ENCODE measurements at places on chromosomes 1 and 21.

- no peak for DNase-seq
These were observed 696 bp downstream of the TGFB2 start for GRCh38 chr1:218345673-218346390.

GRCh38 chr1:89001510-89001909 lies 9.1 kb upstream of the KYAT3 start:
- no peak for DNase-seq

GRCh38 chr1:59178339-59179187 lies 118.3 kb upstream of the FGGY start:
- no peak for DNase-seq

- DNase-seq = no peak
These were observed 15.0 kb upstream of the LRP8 start for GRCh38 chr1:53342735-53343470.

DNA sequence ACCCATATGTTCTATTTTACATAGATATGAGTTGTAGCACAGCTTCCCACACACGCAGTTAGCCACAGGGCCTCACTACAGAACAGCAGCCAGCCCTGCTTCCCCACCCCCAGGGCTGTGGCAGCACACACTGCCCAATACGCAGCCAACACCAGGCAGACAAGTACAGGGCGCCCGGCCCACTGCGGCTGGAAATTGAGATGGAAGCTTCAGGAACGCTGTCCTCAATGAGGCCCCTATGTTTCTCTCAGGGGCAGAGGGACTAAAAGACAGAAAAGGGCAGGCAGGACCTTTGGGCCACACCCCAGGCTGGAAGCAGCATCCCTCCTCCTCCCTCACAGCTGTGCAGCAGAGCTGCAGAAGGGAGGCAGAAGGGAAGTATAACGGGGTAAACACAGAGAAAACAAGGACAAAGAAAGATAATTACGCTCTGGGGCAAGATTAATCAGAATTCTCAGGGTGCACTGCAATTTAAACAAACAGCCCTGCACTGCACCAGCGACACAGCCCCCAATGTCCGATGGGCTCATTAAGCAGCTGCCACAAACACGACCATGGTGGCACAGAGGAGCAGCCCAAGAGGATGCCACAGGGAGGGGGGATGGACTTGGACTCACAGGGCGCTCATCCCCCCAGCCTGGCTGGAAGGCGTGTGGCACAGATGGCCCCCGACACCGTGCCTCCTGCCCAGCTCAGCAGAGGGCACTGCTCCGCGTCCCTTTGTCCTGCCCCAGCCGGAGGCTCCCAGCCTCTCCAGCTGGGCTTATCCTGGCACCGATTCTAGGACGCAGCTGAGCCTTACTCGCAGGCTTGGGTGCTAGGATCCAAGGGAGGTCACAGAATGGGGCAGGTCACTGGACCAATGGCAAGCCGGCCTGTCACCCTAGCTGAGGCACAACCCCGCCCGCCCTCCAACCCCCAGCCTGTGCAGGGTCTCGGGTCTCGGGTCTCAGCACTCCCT lies 14.2 kb downstream of the WDR4 start:
- DNase-seq = no peak
